ENCODE measurements at places on chromosomes 12 and 14.

GRCh38 chr14:68814539-68815297, 21.9 kb upstream of the ZFP36L1 start:
- no peak for DNase-seq

GRCh38 chr12:121849665-121850064, 9.0 kb downstream of the HPD start:
- DNase-seq: no peak

DNA sequence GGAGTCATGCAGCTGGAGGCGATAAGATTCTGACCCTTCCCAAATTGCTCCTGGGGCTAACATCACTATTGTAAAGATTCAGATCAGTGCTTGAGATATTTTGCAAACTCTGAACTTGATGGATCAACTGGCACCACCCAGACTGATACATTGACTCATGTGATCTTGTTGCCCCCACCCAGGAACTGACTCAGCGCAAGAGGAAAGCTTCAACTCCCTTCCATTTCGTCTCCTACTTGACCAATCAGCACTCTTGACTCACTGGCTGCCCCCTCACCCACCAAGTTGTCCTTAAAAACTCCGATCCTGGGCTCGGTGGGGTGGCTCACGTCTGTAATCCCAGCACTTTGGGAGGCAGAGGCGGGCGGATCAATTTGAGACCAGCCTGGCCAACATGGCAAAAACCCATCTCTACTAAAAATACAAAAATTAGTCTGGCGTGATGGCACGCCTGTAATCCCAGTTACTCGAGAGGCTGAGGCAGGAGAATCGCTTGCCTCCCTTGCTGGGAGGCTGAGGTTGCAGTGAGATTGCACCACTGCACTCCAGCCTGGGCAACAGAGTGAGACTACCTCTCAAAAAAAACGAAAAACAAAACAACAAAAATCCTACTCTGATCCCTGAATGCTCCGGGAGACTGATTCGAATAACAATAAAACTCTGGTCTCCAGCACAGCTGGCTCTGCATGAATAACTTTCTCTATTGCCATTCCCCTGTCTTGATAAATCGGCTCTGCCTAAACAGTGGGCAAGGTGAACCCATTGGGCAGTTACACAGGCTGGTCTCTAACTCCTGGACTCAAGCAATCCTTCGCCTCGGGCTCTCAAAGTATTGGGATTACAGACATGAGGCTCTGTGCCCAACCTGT, 9.8 kb upstream of the ARF6 start:
- DNase-seq: no peak

GRCh38 chr12:57046947-57047890, 2.7 kb downstream of the MYO1A start:
- DNase-seq: no peak

DNA sequence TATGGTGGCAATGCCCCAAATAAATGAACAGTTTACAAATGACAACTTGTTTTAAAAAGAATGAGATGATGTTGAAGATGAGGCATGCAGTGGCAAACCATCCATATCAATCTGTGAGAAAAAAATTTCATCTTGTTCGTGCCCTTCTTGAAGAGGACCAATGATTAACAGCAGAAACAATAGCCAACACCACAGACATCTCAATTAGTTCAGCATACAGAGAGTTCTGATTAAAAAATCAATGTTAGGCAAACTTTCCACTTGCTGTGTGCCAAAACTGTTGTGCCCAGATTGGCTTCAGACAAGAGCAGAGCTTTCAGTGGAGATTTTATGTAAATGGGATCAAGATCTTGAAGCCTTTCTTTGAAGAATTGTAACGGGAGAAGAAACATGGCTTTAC, 329.9 kb downstream of the BMP4 start:
- DNase-seq: no peak

DNA sequence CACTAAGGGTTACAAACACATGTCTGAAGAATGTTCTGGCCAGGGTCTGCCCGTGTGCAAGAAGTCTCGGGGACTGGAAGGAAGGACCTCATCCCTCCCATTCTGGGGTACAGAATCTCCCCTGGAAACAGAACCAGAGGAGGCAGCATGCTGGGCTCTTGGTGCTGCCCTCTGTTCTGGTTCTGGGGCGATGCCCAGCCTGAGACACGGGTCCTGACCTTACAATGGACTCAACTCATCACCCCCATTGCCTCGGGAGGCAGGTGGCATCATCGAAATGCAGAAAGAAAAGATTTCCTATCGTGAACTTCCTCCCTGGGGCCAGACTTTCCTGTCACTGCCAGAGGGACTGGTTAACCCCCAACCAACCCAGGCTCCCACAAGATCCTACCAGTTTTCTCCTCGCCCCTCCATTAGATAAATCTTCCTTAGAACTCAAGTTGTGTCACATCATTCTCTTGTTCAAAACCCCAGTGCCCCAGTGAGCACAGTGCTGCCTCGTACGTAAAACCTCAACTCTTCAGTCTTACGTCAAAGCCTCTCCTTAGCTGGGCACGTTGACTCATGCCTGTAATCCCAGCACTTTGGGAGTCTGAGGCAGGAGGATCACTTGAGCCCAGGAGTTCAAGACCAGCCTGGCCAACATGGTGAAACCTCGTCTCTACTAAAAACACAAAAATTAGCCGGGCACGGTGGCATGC, 52.1 kb downstream of the PSMA6 start:
- DNase-seq: no peak

DNA sequence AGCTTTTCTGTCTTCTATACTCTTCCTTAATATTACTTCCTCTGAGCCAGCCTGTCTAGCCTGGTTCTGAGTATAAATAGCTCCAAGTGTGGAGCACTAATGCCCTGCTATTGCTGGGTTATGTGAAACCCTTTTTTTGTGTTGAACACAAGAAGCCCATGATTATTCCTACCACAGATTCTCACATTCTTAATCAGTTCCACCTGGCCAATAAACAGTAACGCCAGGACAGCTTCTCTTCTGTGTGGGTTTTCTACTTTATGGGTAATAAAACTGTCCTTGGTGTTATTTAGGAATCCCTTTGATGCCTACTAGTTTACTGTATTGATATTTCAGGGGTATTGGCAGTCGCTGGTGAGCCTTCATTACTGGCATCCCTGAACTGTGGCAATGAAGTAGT, 48.9 kb upstream of the LRIG3 start:
- DNase-seq: no peak

- DNase-seq: no peak
Measured at GRCh38 chr12:538731-539539, 79.2 kb downstream of the B4GALNT3 start.

DNA sequence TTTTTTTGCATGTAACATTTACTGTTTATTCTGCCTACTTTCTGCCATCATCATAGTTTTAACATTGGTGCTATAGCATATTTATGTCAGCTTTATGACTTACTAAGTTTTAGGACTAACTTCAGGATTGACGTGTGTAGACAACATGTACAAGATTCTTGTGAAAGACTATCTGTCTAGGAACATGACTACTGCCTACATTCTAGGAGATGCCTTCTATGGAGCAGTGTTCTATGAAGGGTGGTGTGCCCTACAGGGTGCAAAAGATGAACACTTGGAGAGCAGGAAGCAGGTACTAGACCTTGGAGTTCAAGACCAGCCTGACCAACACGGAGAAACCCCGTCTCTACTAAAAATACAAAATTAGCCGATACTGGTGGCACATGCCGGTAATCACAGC, 118.6 kb downstream of the FGD4 start:
- DNase-seq: no peak

DNA sequence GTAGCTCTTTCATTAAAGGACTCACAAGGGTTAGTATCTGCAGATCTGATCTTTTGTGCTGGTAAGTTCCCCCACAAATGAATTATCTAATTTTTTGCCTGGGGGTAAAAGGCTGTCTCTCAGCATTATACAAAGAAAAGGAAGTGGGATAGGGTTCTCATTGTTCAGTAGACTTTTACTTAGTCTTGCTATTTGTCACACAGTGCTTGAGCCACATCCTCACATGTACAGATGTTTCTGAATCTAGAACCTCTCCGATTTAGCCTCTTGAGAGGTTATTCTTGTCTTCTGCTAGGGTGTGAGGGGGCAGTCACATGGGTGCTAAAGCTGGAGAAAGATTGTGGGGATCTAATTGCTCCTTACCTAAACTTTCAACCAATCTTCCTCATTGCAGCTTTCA, 93.0 kb downstream of the SLC41A2 start:
- DNase-seq: no peak

DNA sequence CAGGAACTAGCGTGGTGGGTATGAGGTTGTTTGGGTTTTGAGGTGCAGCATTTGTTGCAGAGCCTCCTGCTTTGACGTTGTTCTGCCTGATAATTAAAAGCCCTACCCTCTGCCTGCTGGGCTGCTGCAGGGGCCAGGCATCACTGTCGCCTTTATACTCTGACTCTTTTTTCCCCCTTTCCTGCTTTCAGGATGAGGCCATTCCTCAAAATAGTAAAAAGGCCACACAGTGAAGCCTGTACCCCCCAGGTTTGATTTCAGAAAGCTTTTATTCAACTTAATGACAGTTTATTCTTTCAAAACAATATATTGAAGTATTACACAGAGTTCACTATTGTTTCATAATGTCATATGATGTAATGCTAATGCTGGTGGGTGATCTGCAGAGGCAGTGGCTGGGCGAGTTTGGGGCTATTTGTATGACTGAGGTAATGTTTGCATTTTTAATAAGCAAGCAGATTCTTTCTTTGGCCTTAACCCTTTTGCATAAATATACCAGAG, 9.1 kb downstream of the BORCS5 start:
- DNase-seq: no peak

- DNase-seq: no peak
Measured at GRCh38 chr12:54824402-54824801, 29.9 kb upstream of the MUCL1 start.

- no peak for DNase-seq
Measured at GRCh38 chr12:120140603-120141002, 24.1 kb upstream of the RAB35 start.

- DNase-seq: no peak
Measured at GRCh38 chr12:3033539-3033867, 43.7 kb upstream of the TSPAN9 start.

DNA sequence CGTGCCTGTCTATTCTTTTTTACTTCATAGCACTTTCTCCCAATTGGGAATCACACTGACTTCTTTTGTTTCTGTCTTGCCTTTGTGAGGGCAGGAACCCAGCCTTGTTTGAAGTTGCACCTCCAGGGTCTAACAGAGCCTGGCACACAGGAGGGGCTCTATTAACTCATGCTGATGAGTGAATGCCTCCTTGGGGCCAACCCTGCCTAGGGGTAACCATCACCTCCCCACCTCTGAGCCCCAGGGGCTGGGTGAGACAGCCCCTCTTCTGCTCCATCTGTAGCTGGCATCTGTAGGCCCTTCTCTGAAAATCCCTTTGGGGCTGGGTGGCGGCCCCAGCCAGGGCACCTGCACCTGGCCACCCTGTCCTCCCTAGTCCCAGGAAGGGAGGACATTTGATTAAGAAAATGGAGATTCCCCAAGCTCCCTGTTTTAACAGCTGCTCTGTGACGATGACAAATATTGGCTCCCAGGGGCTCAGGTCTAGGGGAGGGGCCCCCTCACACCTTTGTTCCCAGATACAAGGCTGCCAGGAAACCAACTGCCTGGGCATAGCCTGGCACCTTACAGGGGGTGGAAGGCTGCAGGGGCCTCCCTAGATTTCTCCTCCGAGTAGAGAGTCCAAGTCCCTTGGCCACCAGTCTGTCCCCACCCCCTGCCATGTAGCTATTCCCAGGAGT, 11.8 kb downstream of the TAMALIN start:
- DNase-seq: no peak

DNA sequence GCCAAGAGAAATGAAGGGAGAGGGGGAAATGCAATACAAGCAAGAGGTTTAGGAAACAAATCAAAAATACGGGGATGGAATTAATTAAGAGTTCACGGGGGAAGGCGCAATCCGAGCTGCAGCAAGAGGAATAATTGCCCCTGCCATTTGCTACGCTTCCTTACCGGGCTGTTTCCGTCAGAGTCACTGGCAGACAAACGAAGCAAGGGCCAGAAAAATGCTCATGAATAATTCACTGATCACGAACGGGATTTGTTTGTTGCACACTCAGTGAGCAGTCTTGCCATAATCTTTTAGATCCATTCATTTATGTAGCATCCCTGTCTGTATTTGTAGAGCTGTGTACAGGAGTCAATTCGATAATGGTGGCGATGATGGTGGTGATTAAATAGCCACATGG, 39.0 kb downstream of the PLXNC1 start:
- no peak for DNase-seq

DNA sequence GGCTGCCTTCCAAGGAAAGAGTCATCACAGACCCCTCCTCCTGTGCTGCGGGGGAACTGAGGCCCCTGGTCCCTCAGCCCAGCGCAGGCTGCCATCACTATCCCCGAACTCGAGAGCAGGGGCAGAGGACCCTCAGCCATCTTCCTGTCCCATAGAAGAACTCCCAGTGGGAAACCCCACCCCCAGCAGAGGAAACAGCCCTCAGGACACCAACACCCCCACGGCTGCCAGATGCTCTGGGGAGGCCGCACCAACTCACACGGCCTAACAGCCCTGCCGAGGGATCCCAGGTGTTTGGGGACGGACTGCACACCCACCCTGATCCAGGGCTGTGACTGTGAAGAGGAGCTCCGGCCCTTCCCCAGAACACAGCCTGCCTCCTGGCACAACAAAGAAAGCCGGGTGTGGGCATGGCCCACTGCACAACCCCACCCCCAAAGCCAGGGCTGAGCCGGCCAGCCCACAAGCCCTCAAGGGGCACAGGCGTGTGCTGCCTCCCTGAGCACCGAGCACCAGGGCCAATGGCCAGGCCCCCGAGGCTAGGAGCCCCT, 16.3 kb upstream of the C14orf180 start:
- DNase-seq: no peak

GRCh38 chr14:77284066-77284465, 13.1 kb upstream of the NGB start:
- DNase-seq: no peak

DNA sequence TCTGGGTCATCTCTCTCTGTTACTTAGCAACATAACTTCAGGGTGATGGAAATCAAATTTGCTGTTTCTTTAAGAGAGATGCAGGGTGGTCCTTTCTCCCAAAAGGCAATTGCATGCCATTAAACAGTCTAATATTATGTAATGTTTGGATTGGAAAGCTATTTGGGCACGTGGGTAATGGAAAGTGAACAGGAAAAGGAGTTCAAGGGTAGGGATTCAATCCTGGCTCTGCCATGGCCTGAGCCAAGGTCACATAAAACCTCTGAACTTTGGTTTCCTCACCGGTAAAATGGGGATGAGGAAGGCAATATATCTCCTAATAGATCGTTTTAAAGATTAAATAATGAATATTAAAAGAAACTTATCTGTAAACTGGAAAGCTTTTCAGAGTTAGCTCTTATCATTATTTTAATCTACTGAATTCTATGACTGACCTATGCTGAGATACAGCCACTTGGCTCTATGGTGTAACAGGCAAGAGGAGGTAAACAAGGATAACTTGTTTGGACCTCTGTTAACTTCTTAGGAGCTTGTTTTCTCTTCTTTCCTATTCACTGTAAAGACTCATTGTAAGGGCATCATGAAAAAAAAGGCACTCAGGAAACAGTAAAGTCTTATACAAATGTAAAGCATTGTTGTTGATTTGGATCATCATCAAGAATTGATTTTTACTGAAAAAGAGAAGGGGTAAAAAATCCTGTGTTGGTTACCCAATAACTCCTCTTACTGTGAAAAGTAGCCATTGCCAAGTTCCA, 55.7 kb upstream of the OVCH1 start:
- no peak for DNase-seq

Measured in NCI-H187 treated with DMSO at 0.1 percent for 48 hours (cell line).